HT-29 (cell line): ENCODE measurements at places on chromosomes 13 and 19. TPM values are rescaled to one million over a fixed set of nuclear protein-coding genes. Genes with fewer than 3 reads are reported as not detected.

- DNase-seq: no peak
These were observed 783.4 kb upstream of the ARGLU1 start for GRCh38 chr13:107351305-107351704.

DNA sequence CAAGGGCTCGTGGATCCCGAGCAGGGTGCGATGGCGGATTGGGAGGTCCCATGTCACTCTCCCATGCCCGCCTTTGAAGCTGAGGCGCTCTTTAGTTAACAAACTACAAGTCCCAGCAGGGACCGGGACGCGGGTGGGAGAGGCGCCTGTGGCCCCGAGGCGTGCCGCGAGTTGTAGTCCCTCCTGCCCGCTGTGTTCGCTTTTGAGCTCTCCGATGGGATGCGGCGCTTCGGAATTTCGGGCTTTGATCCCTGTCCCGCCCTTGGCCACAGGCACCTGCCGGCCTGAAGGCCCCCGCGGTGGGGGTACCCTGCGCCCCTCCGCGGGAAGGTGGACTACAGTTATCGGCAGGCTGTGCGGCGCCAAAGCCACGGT is 11.0 kb downstream of the CYTH2 start:
- no peak for DNase-seq

The TFDP1 gene
- 164 and 177 TPM in 2 replicates for total RNA-seq

- DNase-seq: no peak
These were observed 293.8 kb downstream of the FGF9 start for GRCh38 chr13:21964686-21965085.

GRCh38 chr19:48059331-48059730 is 15.5 kb upstream of the CABP5 start:
- no peak for DNase-seq

The ZNF491 gene
- not detected in 2 replicates for total RNA-seq

The CERS1 gene
- total RNA-seq: not detected in 2 replicates

DNA sequence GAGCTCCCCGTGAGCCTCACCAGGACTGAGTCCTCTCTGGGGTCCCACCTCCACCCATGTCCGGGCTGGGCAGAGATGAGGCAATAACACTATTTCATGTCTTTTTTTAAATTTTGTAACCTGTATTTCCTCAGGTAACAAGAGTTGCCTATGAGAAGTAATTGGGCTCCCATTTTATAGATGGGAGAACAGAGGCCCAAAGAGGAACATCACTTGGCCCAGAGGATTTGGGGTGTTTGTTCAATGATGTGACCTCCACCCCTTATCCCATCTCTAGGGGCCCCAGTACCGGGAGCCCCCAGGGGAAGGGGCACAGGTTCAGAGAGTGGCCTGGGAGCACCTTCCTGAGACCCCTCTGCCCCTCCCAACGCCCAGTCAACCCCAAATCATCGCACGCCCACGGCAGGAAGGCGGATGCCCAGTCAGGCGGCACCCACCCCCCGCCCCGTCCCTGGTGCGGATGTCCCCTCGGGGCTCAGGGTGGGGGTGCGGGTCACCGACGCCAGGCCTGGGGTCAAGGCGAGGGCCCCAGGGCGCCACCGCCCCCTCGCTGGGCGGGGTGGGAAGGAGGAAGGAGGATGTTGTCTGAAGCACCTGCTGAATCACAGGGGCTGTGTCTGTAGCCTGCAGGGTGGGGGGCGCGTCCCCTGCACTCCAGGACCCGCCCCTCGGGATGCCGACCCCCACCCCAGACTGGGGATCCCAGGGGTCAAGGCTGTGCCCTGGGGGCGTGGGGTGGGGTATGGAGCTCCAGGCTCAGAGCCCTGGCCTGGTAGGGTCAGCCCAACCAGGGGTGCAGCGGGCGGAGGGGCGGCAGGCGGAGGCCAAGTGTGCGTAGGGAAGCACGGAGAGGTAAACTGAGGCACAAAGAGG is 9.0 kb upstream of the CIRBP start:
- no peak for DNase-seq

The NANOS3 gene
- total RNA-seq: not detected in 2 replicates

GRCh38 chr13:51861723-51862300 is at the start of gene CCDC70:
TSS of gene CCDC70 (plus strand) at chr13:51861969. CDS start at chr13:51865412, 3,443 bp downstream.
- DNase-seq: no peak

The FFAR1 gene
- not detected in 2 replicates for total RNA-seq

DNA sequence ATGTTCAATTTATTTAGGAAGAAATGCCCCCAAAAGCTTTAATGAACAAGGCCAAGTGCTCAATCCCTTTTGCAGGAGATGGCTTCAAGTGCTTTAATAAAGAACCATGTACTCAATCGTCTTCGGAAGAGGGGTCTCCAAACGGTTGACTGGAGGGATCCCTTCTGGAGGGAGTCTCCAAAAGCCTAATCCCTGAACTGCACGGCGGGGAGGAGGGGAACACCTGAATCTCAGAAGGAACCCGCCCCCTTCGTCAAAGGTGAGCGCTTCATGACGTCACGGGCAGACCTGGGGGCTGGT is 505 bp downstream of the PAF1 start:
- peak; percentile 90 for DNase-seq

- DNase-seq: no peak
These were observed 68.1 kb downstream of the GNG7 start for GRCh38 chr19:2634228-2634951.

GRCh38 chr13:47846886-47847285 is 154.2 kb downstream of the SUCLA2 start:
- no peak for DNase-seq

DNA sequence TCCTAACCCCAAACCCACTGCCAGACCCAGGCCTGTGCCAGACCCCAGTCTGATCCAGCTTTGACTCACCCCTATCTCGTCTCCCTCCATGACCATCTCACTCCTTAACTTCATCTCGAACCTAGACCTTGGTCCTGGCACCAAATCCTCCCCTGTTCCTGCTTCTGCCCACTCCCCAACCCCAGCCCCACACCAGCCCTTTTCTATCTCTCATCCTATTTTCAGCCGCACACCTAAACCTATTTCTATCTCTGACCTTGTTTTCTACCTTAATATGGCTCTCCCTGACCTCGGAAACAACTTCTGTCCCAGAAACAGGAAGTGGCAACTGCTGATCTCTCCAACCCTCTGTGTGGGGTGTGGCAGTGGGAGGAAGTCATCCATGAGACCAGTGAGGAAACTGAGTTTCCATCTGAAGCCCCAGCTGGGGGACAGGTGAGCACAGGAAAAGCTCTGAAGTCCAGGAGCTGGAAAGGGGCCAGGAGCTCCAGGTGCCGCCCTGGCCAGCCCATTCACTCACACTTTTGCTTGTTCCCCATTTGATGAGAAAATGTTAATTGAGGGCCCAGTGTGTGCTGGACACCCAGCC is 13.7 kb downstream of the PTH2 start:
- no peak for DNase-seq

The CRB3 gene
- total RNA-seq: 91.6 and 101 TPM in 2 replicates

DNA sequence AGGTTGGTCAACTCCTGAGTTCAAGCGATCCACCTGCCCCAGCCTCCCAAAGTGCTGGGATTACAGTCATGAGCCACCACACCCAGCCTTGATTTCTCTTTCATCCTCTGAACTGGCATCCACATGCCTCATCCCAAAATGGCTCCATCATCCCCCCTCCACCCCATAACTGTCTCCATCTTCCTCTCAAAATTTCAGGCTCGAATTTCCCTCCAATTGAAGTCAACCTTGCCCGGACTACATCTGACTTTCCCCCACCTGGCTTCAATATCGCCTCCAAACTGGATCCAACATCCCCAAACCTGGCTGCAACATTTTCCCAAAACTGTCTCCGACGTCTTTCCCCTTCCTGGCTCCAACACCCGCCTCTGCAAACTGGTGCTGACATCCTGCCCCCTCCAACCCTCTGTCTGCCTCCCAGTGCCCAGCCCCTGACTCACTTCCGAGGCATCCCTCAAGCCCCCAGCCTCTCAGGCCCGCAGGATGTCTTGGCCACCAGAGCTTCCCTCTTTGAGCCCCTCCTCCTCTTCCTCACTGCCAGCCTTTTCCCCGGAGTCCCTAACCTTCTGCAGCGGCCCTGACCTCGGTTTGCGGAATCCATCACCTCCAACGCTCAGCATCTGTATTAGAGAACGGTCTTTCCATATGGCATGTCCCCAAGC is 943 bp downstream of the EXOC3L2 start:
- DNase-seq: no peak

The NLRP9 gene
- not detected in 2 replicates for total RNA-seq

- DNase-seq: no peak
These were observed 98.4 kb upstream of the KLHL1 start for GRCh38 chr13:70206671-70207070.

- no peak for DNase-seq
These were observed 5.0 kb downstream of the CLEC11A start for GRCh38 chr19:50728084-50728737.

- no peak for DNase-seq
These were observed 16.6 kb downstream of the PLK5 start for GRCh38 chr19:1540365-1540925.
